IPS DF 6.9 (cell line): ENCODE measurements at places on chromosomes 7 and 10.

GRCh38 chr10:5531558-5532306 lies 7.0 kb downstream of the CALML3 start:
- DNase-seq, result no peak

GRCh38 chr7:8684426-8684825 lies 251.0 kb downstream of the NXPH1 start:
- no peak for DNase-seq

DNA sequence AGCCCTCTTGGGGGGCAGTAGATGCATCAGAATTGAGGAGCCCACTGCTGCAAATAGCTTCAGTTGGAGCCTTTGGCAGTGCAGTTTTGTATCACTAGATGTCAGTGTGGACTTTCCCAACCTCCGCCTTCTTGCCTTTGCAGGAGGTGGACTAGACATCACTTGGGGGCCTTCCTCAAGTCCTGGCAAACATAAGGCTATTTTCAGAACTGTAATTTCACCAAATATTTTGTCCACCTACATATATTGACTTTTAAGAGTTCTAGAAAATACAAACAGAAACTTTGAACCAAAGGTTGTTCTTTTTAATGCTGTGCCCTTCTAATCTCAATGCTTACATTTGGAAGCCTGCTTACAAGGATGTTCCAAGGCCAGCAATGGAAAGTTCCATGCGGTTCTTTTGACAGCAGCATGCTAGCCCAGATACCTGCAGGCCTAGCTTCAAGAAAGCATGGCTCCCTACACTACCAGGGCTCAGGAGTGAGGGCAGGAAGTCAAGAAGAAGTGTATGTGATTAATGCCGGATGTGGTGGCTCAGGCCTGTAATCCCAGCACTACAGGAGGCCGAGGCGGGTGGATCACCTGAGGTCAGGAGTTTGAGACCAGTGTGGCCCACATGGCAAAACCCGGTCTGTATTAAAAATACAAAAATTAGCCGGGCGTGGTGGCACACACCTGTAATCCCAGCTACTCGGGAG lies 8.0 kb upstream of the ZNRF2 start:
- DNase-seq, result no peak

- no peak for DNase-seq
These were observed 90.5 kb downstream of the PLXNA4 start for GRCh38 chr7:132485600-132486273.
